Activated CD8-positive, alpha-beta memory T cell treated with anti-CD3 and anti-CD28 coated beads, Interleukin-2, amount 10 ng/mL, durations not matched to agents 7 days and 5 days (primary cell): ENCODE measurements at places on chromosomes 3 and 15. TPM values are rescaled to one million over a fixed set of nuclear protein-coding genes. Genes with fewer than 3 reads are reported as not detected.

CTDSPL gene
- total RNA-seq = 4.7 TPM

SLC51A gene
- total RNA-seq = not detected

FAM81A gene
- 2.5 TPM for total RNA-seq

DISP2 gene
- 0.37 TPM for total RNA-seq

ANKRD63 gene
- not detected for total RNA-seq

TRPM1 gene
- 0.06 TPM for total RNA-seq

CD96 gene
- total RNA-seq = 311 TPM

USP13 gene
- total RNA-seq = 9.5 TPM

COPB2 gene
- 104 TPM for total RNA-seq

MUSTN1 gene
- 0.40 TPM for total RNA-seq

DNA sequence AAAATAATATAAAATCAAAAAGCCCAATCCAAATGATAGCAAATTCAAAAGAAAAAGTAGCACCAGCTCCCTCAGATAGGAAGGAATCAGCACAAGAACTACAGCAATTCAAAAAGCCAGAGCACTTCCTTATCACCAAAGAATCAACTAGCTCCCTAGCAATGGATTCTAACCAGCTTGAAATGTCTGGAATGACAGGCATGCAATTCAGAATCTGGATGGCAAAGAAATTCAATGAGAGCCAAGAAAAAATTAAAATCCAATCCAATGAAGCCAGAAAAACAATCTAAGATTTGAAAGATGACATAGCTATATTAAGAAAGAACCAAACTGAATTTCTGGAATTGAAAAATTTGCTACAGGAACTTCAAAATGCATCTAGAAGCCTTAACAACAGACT lies 1334.4 kb upstream of the ALCAM start:
- DNase-seq = no peak

- DNase-seq = no peak
Measured at GRCh38 chr3:5806192-5806591, 618.7 kb downstream of the EDEM1 start.

- DNase-seq = no peak
Measured at GRCh38 chr15:80967991-80968510, 21.6 kb downstream of the MESD start.

DNA sequence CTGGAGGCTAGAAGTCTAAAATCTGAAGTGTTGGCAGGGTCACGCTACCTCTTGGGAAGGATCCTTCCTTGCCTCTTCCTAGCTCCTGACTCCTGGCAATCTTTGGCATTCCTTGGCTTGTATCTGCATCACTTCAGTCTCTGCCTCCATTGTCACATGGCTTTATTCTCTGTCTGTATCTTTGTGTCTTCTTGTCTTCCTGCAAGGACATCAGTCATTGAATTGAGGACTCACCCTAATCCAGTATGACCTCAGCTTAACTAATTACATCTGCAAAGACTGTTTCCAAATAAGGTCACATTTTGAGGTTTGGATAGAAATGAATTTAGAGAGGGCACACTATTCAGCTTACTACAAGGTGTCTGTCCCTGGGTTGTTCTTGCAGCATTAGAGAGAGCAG lies 31.1 kb upstream of the UTS2B start:
- DNase-seq = no peak

- DNase-seq = no peak
Measured at GRCh38 chr3:171700653-171701052, 109.6 kb downstream of the PLD1 start.

DNA sequence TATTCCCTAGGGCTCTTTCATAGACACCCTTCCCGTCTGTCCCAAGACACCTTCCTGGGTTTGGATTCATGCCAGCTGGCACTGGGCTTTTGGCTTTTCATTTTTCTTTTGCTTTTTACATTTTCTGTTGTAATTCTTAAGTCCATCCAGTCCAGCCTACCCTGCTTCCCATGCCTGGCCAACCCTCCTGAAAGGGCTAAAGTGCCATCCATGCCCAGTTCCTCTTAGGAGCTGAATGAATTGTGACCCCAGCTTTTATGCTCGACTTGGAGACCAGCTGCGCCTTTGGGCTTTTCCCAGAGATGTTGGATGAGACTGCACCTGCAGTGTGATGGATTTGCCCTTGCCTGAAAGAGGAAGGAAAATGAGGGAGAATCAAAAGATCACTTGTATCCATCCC lies 25.8 kb downstream of the LRRN1 start:
- no peak for DNase-seq

GRCh38 chr15:66939451-66940023 lies 125.9 kb upstream of the SMAD3 start:
- no peak for DNase-seq

- DNase-seq = no peak
Measured at GRCh38 chr3:58487140-58487886, 4.6 kb upstream of the KCTD6 start.

DNA sequence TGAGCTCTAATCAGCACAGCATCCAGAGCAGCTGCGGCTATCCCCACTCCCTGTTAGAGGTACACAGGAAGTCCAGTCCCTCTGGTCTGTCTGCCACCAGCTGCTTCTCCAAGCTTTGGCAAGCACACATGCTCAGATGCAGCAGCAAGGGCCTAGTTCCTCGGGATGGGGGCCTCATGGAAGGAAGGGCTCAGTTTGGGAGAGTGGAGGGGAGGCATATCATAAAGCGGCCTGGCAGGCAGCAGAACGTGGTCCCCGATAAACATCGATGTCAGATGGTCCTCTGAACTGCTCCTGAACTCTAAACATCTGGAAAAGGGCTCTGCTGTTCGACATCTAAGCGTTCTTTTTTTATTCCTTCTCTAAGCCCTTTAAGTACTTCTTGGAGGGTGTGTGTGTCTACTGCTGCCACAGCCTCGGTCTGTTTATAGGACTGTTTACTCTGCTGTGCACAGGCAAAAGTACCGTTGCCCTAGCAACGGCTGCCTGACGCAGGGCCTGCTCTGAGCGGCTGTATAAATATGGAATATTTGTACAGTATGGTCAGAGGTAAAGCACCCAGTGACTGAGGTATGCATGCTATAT lies 74.6 kb downstream of the PRICKLE2 start:
- DNase-seq = no peak

DNA sequence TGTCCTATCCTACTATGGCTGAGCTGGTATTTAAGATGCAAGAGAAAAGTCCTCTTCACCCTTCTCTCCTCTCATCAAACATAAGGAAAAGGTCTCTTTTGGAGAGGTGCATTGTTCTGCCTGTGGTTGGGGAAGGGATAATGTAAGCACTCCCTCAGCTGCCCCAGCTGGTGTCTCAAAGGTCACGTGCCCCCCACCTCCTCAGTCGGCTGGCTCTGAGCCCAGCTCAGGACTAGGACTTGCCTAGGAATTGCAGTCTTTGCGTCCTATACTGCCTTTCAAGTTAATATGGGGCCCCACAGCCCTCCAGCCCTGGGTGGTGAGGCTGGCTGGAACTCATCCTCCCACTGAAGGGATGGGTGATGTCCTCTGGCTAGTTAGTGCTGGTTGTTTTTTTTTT lies 29.7 kb downstream of the OR4F15 start:
- DNase-seq = no peak

DNA sequence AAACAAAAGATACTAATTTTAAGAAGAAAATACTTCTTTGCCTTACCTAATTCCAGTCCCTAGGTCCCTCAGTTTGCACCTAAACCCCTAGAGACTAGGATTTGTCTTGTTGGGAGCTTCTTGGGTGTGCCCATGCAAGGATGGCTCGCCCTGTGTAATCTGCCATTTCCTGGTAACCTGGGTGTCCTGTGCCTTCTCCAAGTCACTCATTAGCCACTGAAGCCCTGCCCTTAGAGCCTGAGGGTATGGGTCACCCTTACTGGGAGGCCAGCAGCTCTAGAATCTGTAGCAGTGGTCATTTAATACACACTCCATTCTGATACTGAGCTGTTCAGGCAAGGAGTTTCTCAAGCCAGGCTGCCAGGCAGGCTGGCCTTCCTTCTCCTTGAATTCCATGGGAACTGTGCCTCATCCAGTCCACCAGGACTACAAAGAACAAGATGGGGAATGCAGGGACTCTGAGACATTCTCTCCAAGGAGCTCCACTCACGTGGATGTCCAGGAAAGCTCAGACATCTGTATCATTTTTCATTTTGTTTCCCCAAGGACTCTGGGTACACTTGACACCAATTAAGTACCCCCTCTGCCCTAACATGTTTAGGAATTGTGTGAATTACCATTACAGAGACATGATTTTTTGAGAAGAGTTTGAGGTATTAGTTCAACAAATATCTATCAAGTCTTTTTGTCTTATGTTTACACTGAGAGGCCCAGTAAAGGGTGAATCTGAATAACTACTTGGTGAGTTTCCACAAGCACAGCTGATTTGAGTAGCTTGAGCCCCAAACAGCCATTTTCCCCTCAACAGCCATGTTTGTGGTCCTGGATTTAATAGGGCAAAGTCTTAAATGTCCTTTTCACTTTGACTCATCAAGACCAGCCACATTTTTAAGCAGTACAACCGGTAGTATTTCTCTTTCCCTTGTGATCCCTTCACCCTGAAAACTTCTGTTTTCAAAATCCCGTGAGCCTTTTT lies 52.6 kb downstream of the ARNT2 start:
- DNase-seq = no peak

DNA sequence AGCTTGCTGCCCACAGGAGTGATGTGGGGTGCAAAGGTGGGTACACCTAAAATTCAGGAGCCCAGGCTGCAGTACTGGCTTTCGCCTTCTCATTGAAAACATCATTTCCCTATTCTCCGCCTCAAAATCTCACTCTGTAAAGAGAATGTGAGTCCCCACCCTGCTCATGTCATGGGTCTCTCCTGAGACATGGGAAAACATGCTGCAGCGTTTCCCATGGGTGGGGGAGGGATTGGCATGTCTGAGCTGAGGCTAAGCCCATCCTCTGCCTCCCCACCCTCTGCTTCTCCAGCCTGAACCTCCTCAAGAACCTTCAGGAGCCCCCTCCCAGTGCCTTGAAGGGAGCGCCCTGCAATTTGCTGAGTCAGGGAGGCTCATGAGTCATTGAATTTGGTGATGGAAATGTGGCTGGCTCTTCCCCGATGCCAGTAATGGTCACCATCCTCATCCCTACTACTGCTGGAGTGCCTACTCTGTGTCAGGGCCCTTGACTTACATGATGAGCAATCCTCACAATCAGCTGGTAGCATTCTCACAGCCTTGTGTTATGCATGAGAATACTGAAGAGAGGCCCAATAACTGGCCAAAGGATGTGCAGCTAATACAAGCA lies 28.8 kb downstream of the WNT5A start:
- no peak for DNase-seq

DNA sequence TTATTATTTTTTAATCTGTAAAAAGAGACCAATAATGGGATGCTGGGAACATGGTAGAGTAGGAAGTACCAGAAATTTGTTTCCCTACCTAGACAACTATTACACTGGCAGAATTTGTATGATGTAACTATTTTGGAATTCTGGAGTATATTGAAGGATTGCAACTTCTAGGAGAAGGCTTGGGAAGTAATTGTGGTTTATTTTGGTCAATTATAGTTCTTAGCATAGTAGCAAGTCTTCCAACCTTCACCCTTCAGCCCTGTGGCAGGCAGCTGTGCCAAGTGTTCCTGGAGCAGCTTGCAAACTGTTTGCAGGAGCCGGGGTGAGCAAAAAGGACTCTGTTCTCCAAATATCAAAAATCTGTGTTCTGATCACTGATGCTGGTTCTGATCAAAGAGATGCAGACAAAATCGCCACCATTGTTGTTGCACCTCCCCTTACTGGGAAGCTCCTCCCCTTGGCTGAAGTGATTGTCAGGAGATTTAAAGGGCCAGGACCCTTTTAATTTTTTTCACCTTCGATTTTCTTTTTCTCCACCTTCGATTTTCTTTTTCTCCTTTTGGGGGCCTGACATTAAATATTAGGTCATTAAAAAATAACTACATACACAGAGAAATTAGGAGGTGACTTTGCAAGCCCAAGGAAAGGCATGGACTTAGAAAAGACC lies 363.3 kb downstream of the SLC9A9 start:
- DNase-seq = no peak

DNA sequence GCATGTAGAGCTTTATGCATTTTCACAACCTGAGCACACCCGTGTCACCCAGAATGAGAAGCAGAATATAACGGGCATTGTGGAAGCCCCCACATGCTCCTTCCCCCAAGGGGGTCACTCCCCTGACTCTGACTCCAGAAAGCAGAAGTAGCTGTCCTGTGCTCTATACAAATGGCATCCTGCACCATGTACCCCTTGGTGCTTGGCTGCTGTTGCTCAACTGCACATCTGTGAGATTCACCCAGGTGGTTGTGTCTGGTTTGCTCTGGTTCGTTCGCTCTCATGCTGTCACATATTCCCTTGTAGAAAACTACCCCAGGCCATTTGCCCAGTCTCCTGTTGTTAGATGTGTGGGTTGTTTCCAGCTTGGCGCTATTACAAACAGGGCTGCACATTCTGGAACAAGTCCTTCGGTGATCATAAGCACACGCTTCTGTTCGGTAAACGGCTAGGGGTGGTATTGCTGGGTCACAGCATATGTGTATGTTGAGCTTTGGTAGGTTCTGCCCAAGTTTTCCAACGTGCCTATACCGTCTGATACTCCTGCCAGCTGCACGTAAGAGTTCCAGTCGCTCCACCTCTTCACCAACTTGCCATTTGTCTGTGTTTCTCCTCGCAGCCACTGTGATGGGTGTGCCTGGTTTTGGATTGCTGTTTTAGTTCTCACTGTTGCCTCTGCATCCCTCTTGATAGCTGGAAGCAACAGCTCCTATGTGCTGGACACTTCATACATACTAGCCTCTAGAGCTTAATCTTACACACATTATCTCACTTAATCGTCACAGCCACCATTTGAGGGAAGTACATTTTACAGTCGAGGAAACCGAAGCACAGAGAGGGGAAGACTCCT lies 65.4 kb upstream of the SLC6A6 start:
- DNase-seq = no peak
